Naive thymus-derived CD4-positive, alpha-beta T cell (primary cell): ENCODE measurements at places on chromosomes 16 and 17. TPM values are rescaled to one million over a fixed set of nuclear protein-coding genes. Genes with fewer than 3 reads are reported as not detected.

HBQ1 gene
- total RNA-seq = not detected

GDPD1 gene
- total RNA-seq = 2.9 TPM

DNA sequence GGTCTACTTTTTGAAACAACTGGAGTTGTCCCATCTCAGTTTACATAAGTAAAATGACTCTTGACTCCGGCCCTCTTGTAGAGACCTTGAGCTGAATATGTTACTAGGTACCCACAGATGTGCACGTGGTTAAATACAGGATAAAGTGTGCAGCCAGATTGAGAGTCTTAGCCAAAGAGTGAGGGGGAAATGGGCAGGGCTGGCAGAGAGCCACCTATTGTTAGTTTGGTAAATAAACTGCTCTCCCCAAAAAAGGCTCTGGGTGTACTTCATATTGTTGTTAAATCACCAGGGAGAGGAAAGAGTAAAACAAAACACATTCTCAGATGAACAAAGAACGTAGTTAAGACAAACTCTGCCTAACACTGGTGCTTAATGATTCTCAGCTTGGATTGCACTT, 20.3 kb downstream of the G6PC1 start:
- DNase-seq = no peak
- no peak overlapping the region for H3K27ac ChIP-seq
- no peaks in the 10 kb centered on the region for H3K4me1 ChIP-seq
- no peak overlapping the region for H3K4me3 ChIP-seq
- H3K27me3 ChIP-seq = no peaks in the 10 kb centered on the region

DNA sequence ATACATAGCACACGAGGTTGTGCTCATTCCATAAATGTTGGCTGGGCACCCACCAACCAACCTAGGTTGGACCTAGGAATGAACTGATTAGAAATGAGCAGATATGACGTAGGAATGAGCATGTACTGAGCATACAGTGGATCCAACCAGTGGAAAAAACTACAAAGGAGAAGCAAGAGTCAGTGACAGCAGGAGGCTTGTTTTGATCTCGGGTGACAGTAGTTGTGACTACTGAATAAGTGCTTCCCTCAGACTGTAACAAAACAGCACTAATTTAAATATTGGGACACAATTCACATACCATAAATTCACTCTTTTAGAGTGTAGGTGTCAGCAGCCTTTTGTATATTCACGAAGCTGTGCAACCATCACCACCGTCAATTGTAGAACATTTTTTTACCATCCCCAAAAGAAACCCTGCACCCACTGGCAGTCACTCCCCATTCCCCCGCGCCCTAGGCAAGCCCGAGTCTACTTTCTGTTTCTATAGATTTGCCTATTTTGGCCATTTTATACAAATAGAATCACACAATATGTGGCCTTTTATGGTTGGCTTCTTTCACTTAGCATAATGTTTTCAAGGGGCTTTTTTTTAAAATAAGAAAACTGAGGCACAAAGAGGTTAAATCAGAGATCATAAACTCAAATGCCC, 7.0 kb downstream of the VAC14 start:
- no peak overlapping the region for H3K27ac ChIP-seq
- no peak for DNase-seq
- peaks cover 2% of the 10 kb centered on the region for H3K4me1 ChIP-seq
- H3K4me3 ChIP-seq = no peak overlapping the region

- H3K27me3 ChIP-seq = no peaks in the 10 kb centered on the region
- DNase-seq = no peak
- no peak overlapping the region for H3K27ac ChIP-seq
- no peaks in the 10 kb centered on the region for H3K36me3 ChIP-seq
- no peak overlapping the region for H3K4me3 ChIP-seq
- H3K4me1 ChIP-seq = no peaks in the 10 kb centered on the region
These were observed 73.6 kb upstream of the HSBP1 start for GRCh38 chr16:83734136-83734535.

DNA sequence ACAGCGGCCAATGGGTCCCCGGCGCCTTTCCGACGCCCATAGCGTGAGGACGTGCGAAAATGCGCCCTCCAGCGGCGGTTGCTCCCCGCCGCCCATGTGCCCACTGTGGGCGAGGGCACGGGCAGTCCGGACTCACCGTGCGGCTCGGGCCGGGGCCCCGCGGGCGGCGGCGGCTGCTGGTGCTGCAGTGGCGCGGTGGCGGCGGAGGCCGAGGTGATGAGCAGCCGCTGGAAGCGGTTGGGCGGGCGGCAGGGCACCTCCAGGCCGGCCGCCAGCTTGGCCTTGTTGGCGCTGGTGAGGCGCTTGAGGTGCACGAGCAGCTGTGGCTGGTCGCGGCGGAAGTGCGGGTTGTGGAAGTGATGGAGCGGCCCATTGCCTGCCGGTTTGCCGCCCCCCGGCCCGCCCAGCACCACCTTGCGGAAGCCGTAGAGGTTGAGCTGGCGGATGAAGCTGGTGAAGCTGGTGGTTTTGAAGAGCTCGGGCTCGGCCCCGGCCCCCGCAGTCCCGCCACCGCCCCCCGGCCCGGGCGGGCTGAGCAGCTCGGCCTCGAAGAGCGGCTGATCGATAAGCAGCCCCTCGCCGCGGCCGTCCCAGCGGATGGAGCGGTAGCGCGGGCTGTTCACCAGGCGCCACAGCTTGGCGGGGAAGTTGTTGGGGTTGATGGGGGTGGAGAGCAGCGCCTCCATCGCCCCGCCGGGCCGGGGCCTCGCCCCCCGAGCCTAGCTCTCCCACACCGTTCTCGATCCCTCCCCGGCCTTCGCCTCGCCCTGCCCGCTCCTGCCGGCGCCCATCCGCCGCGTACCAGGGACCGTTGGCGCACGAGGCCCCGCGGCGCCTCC, at the start of gene HSF5:
TSS of gene HSF5 (minus strand) at position 820 of the 839 bp plus-strand sequence. CDS start at position 686, 134 bp downstream.
- peak within 1 kb of the TSS; percentile 60 for H3K27ac ChIP-seq
- peak; percentile 84 for DNase-seq
- H3K36me3 ChIP-seq = no peaks in the 10 kb centered on the region
- peaks cover 5% of the 10 kb centered on the region for H3K4me1 ChIP-seq
- peak within 1 kb of the TSS; percentile 60 for H3K4me3 ChIP-seq
- H3K27me3 ChIP-seq = no peaks in the 10 kb centered on the region

DNA sequence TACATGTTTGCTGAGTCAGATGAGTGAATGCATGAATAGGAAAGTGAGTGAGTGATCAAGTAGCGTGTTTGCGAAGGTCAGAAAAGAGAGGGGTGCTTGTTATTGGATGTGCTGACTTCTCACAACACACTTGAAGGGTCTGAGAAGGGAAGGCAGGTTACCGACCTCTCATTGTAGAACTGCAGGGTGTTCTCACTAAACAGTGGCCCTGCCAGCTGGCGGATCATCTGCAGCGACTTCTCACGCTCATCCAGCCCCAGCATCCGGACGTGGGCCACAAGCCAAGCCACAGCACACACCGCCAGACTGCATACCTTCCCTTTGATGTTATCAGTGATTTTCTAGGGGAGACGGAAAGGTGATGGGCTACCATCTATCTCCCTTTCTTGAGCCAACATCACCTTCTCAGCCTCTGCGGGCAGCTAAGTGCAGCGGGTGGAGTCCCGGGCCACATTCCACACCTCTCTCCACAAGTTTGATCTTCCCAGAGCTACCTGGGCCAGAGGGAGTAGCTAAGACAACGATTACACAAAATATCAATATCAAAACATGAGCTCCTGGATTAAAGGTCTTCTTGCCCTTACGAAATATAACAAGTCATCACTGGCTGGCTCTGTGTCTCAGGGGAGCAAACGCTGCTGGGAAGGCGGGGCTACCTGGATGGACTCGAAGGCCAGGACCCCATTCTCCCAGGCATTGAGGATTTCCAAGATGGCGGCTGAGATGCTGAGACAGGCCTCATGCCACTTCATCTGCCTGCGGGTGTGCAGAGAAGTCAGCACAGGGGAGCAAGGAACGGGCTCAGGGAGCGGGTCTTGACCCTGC, 11.0 kb downstream of the CSF3 start:
- no peak overlapping the region for H3K27ac ChIP-seq
- no peak overlapping the region for H3K4me3 ChIP-seq
- peaks cover 26% of the 10 kb centered on the region for H3K4me1 ChIP-seq
- no peaks in the 10 kb centered on the region for H3K27me3 ChIP-seq
- peaks cover 4% of the 10 kb centered on the region for H3K36me3 ChIP-seq
- DNase-seq = no peak
